ENCODE measurements at places on chromosomes 7 and 10.
A peak's percentile ranks its signal among the peaks of the same experiment; 100 is the strongest.

DNA sequence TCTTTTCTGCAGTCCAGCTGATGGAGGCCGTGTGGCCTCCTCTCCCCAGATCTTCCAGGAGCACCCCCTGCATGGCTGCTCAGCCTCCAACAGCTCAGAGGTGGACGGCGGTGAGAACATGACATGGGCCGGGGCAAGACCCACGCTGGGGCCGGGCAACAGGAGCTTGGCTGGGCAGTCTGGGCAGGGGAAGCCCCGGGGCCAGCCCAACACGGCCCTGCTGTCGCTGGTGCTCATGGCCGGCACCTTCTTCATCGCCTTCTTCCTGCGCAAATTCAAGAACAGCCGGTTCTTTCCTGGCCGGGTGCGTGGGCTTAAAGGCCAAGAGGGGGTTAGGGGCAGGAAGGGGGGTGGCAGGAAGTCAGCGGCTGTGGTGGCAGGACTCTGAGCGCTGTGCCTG is 6.6 kb downstream of the FASTK start:
- DNase-seq: no peak

DNA sequence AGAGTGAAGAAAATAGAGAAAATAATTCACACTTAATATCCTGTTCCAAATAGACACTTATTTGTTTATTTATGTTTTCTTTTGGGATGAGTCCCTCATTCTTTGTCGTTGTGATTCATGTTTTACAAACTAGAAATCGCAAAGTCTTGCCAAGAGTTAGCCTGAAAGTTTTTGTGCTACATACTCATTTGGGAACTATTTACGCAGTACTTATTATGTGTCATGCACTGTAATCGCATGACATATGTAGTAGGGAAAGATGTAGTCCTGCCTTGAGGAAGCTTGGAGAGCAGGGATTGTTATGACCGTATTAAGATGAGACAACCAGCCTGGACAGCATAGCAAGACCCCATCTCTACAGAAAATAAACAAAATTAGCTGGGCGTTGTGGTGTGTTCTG is 189.3 kb downstream of the ABCA13 start:
- DNase-seq: no peak

- DNase-seq: peak; percentile 6
Observed at GRCh38 chr7:157875230-157876179, 538.7 kb downstream of the DNAJB6 start.

- no peak for DNase-seq
Observed at GRCh38 chr7:126487728-126488442, 764.9 kb downstream of the GRM8 start.

GRCh38 chr10:79316671-79317431 is 30.4 kb upstream of the PPIF start:
- DNase-seq: peak; percentile 42

GRCh38 chr10:4656576-4657194 is 169.3 kb upstream of the AKR1E2 start:
- peak; percentile 80 for DNase-seq

GRCh38 chr10:103894441-103894864 is 23.5 kb downstream of the STN1 start:
- DNase-seq: no peak

Measured in A673 (cell line).